ENCODE measurements at places on chromosomes 4 and X.

DNA sequence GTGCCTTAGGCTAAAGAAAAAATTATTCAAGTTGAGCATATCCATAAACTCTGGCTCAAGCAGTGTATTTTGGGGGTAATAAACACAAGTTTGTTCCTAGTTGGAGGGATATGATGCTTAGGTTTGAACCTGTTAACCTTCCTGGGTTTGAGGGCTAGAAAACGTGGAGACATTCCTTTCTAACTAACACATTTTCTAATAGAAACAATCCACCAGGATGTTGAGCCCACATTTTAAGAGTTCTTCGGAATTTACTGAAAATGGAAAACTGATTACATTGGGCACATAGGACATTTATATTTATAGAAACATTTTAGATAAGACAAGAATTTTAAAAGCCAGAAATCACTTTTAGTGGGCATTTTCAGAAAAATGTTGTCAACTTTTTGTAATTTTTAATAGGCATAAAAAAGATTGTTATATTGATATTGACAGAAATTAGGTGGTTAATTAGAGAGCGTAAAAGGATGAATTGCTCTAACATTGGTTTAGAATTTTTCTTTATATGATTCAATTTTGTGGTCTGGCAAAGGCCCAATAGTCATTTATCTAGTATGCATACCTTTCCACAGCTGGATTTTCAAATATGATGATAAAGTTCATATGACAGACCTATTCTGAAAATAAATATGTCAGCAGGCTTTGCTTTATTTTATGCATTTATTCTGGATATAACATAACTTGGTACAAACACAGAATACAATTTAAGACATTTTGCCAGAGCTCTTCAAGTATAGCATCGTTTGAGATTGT, 49.2 kb downstream of the CEP44 start:
- DNase-seq, result no peak

GRCh38 chrX:46873746-46874145, 36.9 kb downstream of the RP2 start:
- no peak for DNase-seq

DNA sequence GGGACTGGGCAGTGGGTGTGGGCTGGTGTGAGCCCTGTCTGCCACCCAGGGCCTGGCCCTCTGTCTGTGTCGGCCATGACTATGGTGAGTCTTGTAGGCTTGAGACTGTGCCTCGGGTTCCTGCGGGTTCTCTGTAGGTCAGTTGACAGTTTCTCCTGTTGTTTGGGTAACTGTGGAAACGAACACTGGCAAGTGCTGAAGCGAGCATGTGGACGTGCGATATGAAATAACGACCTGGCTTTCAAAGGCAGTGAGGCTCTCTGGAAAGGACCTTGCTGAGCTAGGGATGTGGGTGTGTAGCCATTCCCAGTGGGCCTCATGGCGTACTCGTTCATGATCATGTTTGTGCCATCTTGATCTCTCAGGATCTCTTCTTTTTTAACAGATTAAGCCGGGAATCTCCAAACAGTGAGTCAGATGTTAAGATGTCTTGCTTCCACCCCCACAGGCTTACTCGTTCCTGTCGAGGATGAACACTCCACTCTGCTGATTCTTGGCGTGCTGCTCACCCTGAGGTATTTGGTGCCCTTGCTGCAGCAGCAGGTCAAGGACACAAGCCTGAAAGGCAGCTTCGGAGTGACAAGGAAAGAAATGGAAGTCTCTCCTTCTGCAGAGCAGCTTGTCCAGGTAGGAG, 41.3 kb downstream of the HTT start:
- DNase-seq, result no peak

- DNase-seq, result no peak
These were observed at the start of gene ERVMER34-1 for GRCh38 chr4:52750819-52751486. TSS of gene ERVMER34-1 (minus strand) at chr4:52751425. CDS start at chr4:52745520, 5,905 bp downstream.

DNA sequence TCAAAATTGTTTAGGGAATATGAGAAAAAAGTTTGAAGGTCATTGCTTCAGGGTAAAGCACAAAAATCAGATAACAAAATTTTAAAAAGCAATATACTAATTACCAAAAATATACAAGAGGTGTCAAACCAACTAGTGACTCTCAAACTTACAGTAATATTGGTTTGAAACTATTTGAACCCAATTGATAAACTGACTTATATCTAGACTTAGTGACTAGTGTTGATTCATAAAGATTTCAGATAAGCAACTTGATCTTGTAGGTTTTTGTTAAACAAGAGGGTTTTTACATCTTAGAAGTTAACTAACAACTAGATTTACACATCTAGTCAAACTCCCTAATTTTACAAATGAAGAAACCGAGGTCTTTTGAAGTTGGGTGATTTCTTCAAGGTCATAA, 7.7 kb downstream of the TAB3 start:
- DNase-seq, result no peak

GRCh38 chr4:8410641-8411271, 29.8 kb downstream of the ACOX3 start:
- DNase-seq, result no peak

DNA sequence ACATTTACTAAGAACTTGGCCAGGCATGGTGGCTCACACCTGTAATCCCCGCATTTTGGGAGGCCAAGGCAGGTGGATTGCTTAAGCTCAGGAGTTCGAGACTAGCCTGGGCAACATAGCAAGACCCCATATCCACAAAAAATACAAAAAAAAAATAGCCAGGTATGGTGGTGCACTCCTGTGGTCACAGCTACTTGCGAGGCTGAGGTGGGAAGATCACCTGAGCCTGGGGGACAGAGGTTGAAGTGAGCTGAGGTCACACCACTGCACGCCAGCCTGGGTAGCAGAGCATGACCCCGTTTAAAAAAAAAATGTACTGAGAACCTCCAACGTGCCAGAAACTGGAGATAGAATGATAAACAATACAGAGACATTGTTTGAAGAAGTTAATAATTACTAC, 8.0 kb downstream of the OPRPN start:
- DNase-seq, result no peak
